Fibroblast of skin of right quadriceps (primary cell): ENCODE measurements at places on chromosomes 12 and 14.
A peak's percentile ranks its signal among the peaks of the same experiment; 100 is the strongest.

DNA sequence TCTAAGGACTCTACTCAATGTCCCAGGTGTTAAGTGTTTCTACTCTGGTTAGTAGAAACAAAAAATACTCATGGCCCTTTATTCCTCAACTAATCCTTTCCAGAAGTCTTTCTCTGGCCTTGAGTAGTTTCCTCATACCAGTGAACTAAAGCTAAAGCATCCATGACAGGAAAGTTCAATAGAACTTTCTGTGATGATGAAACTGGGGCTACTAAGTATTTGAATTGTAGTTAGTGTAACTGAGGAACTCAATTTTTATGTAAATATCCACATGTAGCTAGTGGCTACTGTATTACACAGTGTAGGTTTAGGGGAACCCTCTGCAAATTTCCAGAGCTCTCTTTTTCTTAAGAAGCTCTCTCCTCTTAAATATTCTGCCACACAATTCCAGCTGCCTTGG is 63.7 kb downstream of the R3HDM2 start:
- no peak for DNase-seq

DNA sequence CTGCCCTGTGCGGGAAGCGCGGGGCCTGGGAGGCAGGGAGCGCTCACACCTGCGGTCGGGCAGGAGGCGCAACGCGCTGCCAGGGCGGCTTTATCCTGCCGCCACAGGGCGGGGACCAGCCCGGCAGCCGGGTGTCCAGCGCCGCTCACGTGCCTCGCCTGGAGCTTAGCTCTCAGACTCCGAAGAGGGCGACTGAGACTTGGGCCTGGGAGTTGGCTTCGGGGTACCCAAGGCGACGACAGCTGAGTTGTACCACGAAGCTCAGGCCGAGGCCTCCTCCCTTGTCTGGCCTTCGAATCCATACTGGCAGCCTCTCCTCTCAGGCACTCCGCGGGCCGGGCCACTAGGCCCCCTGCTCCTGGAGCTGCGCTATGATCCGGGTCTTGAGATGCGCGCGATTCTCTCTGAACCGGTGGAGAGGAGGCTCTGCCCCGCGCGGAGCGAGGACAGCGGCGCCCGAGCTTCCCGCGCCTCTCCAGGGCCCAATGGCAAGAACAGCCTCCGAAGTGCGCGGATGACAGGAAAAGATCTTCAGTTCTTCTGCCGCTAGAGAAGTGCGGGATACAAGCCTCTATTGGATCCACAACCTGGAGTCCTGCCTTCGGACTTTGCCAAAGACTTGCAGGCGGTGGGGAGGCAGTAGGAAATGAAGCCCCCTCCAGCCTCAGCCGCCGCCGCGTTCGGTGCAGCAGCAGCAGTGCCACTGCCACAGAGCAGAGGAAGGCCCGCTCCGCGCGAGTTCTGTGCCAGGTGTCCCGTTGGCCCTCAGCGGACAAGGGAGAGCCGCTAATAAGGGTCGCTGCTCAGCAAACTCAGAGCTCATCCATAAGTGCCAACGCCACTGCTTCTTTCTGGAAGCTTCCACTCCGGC is 6.8 kb downstream of the SIX1 start:
- DNase-seq: no peak

- DNase-seq: peak; percentile 59
Measured at GRCh38 chr14:42110167-42110566, 503.5 kb downstream of the LRFN5 start.

DNA sequence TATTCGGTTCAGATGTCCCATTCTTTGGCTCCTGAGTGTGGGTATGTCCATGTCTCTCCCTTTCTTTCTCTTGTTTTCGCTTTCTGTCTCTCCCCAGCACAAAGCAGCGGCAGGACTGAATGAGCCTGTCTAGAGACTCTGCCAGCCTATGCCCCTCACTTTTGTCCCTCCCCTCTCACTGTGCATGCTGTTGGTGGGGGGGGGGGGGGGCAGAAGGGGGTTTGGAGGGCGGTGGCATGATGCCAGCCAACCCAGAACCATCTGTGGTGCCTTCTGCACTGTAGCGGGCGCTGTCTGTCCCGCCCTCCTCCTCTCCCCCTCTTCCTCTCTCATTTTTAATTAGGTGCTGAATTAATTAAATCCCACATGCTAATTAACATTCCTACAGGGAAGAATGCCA is 17.7 kb downstream of the NGDN start:
- DNase-seq: no peak

GRCh38 chr14:104345621-104346462 is 207.5 kb downstream of the KIF26A start:
- no peak for DNase-seq

DNA sequence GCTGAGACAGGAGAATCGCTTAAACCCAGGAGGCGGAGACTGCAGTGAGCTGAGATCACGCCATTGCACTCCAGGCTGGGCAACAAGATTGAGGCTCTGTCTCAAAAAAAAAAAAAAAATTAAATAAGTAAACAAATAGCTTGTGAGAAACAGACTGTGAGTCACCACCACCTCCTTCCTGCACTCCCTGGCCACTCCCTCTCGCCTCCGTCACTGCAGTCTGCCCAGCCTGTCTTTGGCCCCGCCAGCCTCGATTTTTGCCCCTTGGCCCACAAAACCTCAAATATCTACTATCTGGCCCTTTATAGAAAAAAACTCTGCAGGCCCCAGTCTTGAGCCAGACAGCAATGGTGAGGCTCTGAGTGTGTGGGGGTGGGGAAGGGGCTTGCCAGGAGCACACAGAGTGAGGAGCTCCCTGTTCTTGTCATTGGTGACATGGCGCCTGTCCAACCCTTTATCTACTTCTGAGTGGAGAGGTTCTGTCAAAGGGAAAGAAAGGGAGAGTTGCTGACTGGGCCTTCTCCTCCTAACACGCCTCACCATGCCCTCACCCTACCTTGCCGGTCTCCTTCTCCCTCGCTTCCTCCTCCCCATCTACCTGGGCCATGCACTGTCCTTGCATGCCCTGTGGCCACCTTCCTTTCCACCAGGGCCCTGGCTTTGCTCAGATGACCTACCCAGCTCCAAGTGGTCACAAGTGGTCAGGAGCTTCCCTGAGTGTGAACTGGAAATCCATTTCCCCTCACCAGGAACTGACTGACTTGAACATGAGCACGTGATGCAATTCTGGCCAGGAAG is 22.1 kb downstream of the LGMN start:
- DNase-seq: peak; percentile 58

- no peak for DNase-seq
Measured at GRCh38 chr12:19489168-19489567, 49.9 kb downstream of the AEBP2 start.
